Testis (tissue), 5 donors: ENCODE measurements at places on chromosomes 5 and 9.

DNA sequence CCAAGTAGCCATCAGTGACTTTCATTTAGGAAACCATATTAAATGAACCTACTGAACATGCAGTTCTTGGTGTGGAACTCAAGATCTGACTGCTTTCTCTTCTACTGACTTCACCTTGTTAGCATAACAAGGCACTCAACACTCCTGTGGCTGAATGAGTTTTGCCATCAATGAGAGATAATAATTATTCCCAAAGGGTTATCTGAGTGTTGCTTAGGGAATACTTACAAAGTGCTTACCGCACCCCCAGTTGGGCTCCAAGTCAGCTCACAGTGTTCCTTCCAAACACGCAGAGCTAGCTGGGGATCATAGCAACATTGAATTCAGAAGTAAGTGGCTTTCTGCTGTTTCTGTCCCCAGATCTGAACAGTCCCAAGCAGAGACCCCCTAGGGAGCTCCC is 182.9 kb downstream of the SREK1 start:
- no peak for DNase-seq

GRCh38 chr9:4596165-4596922 is 65.8 kb upstream of the PLPP6 start:
- DNase-seq = no peak

GRCh38 chr5:92459654-92460053 is 1076.5 kb upstream of the ARRDC3 start:
- no peak for DNase-seq

DNA sequence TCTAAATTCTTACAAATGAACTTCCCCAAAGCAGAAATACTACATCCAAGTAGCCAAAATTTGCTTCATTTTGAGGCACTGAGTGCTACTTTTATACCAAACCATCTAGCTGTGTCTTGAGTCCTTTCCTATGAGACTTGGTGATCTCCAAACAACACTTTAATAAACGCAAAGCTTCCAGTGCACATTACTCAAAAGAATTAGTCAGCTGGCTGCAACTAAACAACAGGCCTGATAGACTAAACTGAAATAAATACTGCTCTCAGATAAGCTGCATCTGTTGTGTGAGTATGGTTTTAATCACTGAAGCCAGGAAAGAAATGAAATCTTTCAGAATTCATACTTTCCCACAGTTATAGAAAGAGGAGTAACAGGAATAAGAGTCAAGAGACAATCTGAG is 80.3 kb downstream of the VCAN start:
- no peak for DNase-seq
